Activated CD4-positive, alpha-beta T cell treated with anti-CD3 and anti-CD28 coated beads for 48 hours (primary cell): ENCODE measurements at places on chromosomes 12 and 14.

DNA sequence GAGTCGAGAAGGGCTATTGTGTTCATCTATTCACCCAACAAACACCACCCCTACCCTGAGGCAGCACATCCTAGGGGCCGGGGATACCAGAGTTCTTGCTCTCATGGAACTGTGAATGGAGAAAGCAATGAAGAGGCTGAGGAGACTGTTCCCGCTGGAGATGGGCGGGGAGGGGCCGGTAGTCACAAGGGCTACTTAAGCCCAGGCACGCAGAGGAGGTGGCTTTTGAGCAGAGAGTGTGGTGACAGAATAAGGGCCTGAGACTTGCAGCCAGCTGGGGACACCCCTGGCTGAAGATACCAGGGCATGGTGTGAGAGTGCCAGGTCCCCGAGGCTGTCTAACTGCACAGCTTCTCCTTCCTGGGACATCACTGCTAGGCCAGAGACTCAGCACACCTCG, 114.1 kb upstream of the EVL start:
- DNase-seq: no peak

GRCh38 chr12:115632308-115632707, 645.2 kb downstream of the MED13L start:
- DNase-seq: no peak

GRCh38 chr12:104579718-104580495, 123.2 kb downstream of the CHST11 start:
- DNase-seq: no peak

- DNase-seq: no peak
Observed at GRCh38 chr12:101108130-101108529, 101.9 kb downstream of the SLC5A8 start.

- DNase-seq: no peak
Observed at GRCh38 chr12:13008741-13009380, 8.8 kb upstream of the HEBP1 start.
